ENCODE measurements at places on chromosomes 11 and 22.

GRCh38 chr22:37148742-37149665 is 712 bp downstream of the IL2RB start:
- DNase-seq = no peak

DNA sequence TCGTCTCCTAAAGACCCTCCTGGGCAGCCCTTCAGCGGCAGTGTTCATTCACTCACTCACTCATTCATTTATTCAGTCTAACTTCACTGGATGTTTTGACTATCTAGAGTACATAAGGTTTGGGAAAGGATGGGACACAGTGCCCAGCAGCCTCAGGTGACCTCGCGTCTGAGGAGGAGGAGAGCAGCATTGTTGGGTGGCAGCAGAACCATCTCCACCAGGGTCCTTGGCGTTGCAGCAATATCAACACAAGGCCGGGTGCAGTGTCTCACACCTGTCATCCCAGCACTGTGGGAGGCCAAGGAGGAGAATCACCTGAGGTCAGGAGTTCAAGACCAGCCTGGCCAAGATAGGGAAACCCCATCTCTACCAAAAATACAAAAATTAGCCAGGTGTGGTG is 408.0 kb downstream of the BRD1 start:
- DNase-seq = no peak

GRCh38 chr11:104526006-104526405 is 362.1 kb upstream of the PDGFD start:
- no peak for DNase-seq

GRCh38 chr22:45823336-45823735 is 151.7 kb downstream of the ATXN10 start:
- DNase-seq = no peak

GRCh38 chr11:41250408-41250935 is 209.0 kb downstream of the LRRC4C start:
- peak; percentile 51 for DNase-seq

- DNase-seq = no peak
Observed at GRCh38 chr11:46414466-46414796, 22.9 kb upstream of the CHRM4 start.

DNA sequence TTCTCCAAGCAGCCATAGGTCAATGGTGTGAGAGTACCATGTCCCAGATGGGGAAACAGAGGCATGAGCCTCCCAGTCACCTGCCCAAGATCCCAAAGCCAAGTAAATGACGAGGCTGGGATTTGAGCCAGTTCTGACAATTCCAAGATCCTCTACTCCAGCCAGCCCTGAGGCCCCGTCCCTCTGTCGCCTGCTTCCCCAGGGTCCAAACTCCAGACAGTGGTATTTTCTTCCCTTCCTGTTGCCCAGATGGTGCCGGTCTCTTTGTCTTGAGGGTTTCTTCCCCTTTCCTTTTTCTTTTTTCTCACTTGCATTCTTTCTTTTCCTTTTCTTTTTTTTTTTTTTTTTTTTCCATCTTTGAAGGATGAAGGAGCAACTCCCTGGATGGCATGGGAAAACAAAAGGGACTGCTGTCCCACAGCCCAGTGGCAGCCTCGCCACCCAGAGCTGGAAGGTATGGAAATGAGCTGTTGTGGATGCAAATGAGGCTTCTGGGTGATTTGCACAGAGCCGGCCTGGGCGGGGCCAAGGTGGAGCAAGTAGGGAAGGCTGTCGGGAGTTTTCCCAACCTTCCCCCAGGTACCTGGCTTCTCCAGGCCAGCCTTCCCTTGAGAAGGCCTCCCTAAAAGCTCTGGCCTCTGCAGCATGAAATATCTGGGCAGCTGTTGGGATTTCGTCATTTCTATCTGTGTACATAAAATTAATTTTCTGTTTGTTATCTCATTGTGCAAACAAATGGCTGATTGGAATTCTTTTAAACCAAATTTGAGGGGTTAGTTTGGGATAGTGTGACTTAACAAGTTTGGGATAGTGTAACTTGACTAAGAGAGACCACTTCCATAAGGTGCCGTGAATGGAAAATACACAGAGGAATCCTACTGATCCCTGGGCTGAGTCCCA is 146.8 kb downstream of the MN1 start:
- no peak for DNase-seq

DNA sequence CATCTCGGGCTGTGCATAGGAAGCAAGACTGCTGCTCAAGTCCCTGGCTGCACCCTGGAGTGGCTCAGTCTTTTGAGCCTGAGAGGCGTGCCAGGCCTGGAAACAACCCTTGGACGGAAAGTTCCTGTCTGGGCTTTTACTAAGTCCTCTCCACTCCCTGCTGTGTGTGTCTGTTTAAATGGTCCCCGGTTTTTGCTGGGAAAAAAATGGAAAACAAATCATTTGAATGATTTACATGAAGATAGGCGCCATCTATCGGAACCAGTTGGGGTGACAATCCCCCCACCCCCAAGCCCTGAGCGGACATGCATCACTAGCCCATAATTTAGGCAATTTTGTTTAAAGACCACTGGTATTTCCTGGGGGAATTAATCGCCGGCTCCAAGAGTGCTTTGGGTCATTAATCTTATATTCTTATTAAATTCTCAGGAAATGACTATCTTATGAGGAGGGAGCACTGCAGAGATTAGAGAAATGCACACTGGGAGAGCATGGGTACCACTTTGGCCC is 2.7 kb upstream of the GAB2 start:
- DNase-seq = peak; percentile 94

- DNase-seq = no peak
Observed at GRCh38 chr22:19889951-19890350, 35.3 kb upstream of the GNB1L start.

GRCh38 chr22:47107431-47107830 is 345.0 kb downstream of the TBC1D22A start:
- peak; percentile 77 for DNase-seq

DNA sequence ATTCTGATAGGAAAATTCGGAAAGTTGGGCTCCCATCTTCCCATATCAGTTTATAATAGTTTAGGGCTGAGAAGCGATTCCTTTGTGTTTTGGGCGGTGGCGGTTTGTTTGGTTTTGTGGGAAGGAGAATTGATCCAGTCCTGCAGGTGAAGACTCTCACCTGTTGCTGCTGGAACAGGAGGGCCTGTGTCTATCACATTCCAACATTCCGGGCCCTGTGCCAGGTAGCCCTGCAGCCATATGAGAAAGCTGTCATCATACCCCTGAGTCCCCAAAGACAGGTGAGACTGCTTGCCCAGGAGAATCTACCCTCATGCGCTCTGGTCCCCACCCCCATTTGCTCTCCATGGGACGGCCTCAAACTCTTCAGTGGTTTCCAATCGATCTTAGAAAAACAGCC is 62.1 kb downstream of the TRAF6 start:
- DNase-seq = no peak

- DNase-seq = peak; percentile 93
Observed at GRCh38 chr22:46007848-46008261, 30.9 kb upstream of the WNT7B start.

DNA sequence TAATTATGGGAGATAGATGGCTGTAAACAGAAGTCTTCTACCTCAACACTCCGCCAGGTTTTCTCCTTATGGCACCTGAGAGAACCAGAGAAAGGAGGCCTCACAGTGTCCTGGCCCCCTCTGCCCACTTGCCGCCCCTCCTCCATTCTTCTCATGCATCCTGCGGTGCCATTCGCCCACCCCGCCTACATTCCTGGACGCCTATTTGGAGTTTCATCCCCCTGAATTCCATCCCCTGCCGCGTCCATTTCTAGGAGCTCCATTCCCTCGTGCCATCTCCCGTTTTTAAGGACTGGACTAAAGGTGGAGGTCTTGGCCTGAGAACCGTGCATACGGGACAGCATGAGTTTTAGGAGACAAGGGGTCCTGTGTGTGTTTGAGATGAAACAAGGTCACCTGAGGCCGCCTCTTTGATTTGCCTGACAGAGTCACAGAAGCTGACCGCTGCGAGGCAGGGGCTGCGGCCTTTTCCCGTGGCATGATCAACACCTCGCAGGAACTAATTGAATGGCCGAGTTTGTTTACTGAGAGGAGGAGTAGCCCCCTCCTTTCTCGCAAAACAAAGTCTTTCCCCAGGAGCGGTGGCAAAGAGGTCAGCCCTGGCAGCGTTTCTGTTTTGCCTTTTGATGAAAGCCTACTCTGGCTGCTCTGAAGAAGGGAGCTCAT is 246.2 kb downstream of the ST3GAL4 start:
- DNase-seq = no peak

DNA sequence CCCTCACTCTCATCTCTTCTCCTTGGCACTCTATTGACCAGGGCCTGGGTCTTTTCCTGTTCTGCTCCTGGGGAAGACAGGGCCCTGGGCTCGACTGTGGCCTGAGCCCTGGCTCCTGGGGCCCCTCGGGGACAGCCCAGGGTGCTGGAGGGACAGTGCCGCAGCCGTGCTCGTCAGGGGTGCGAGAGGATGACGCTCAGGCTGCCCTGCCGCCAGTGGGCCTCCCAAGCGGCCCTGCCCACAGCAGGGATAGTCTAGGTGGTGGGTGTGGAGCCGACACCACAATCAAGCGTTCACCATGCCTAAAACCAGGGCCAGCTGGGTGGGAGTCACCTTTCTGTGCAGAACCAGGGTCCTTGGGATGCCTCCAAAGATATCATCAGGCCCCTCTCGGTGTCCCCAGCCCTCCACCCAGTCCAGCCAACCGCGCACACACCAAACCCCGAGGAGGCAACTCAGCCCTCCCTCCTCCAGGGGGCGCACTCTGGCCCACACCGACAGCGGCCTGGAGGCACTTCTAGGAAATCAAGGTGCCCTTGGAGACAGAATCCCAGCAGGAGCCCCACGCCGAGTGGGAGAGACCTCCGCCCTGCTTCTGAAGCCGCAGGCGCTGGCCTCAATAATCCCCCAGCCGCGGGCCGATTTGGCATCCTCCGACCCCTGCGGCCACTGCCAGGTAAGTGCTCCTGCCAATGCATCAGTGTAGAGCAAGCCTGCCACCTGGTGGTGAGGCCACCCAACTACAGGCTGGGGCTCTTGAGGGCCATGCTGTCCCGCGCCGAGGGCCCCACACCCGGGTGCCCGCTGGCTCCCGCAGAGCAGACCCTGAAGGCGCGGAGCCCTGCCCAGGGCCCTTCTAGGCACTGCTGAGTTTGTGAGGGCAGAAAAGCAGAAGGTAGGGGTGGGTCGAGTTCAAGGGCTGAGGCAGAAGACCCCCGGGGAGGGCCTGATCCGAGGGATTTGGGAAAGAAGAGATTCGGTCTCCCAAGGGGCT is 496.4 kb downstream of the BUD13 start:
- DNase-seq = peak; percentile 55

GRCh38 chr22:44337678-44338004 is 24.9 kb upstream of the SHISAL1 start:
- DNase-seq = peak; percentile 56

DNA sequence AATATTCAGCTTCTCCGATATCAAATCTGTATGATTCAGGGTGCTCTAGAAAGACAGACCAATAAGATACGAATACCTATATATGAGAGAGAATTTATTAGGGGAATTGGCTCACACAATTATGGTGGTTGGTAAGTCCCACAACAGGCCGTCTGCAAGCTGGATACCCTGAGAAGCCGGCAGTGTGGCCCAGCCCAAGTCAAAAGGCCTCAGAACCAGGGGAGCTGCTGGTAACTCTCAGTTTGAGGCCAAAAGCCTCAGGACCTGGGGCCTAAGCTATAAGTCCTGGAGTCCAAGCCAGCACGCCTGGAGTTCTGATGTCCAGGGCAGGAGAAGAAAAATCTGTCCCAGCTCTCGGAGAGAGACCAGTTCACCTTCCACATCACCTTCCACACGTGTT is 318.7 kb downstream of the BRD1 start:
- DNase-seq = no peak

- no peak for DNase-seq
Observed at GRCh38 chr22:39614442-39614841, 43.9 kb downstream of the CACNA1I start.

DNA sequence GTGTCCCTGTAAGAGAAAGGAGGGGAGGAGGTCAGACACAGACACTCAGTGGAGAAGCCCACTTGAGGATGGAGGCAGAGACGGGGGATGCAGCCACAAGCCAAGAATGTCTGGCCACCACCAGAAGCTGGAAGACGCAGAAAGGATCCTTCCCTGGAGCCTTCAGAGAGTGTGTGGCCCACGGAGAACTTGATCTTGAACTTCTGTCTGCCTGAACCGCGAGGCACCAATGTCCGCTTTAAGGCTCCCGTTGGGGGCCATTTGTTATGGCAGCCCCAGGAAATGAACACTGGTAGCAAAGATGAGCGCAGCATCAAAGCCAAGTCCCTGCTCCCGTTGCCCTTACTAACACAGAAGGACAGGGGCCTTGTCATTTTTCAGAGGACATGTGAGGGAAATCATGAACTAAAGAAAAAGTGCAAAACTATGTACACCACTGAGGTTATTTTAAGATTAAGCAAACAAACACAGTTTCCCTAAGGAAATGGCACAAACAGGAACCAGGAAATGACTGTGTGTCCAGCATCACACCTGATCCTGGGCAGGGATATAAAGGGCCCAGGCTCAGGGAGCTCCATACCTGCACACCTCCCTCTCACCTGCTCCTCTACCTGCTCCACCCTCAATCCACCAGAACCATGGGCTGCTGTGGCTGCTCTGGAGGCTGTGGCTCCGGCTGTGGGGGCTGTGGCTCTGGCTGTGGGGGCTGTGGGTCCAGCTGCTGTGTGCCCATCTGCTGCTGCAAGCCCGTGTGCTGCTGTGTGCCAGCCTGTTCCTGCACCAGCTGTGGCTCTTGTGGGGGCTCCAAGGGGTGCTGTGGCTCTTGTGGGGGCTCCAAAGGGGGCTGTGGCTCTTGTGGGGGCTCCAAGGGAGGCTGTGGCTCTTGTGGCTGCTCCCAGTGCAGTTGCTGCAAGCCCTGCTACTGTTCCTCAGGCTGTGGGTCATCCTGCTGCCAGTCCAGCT is at the start of gene KRTAP5-6:
KRTAP5-6 (plus strand) TSS at position 588 of the 963 bp plus-strand sequence; CDS start at position 639, 51 bp downstream.
- no peak for DNase-seq

DNA sequence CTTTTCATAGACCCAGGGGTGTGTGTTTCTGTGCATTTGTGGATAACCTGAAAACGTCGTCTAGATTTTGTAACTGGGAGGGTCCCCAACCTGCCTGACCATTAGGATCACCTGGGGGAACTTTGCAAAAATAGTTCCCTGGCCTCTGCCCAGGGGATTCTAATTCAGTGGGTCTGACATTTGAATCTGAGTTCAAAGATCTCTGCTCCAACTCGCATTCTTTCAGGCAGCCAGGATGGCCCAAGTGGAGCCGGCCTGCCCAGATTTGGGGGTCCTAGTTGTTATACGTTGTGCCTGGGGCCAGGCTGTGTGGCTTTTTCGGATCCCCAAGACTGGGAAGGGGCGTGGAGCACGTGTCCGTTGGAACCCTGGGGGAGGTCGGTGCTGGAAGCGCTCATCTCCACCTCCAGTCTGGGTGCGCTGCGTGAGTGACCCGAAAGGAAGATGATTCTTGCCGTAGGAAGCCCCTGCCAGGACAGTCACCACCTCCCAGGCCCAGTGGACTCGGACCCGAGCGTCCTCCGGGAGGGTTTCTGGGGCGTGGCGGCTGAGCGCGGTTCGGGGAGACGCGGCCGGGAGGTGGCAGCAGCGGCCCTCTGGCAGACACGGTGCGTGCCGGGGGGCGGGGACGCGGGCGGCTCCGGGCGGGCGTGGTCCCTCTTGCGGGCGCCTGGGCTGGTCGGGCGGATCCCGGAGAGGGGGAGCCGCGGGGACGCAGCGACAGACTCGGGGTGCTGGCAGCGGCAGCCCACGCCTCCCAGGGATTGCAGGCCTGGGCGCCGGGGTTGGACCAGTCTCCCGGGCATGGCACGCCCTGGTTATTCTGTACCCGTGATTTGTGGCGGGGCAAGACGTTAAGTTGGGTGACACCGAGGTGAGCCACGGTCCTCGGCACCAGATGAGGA is 29.2 kb upstream of the PLET1 start:
- peak; percentile 66 for DNase-seq
